ENCODE measurements at places on chromosomes 13 and 19.

DNA sequence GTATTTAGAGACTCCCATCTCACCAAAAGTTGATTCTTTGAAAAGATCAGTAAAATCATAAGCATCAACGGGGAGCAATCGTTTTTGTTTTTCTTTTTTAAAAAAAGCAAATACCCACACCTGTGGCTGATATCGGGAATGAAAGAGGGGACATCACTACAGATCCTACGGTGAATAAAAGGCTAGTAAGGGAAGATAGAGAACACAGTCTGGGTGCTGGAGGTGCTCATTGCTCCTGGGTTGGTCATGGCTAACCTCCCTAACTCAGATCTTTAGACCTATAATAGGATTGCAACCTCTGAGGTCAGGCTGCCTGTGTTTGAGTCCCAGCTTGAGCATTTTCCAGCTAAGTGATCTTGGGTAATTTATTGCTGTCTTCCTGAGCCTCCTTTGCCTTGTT, 1.1 kb downstream of the EHD2 start:
- no peak for DNase-seq

DNA sequence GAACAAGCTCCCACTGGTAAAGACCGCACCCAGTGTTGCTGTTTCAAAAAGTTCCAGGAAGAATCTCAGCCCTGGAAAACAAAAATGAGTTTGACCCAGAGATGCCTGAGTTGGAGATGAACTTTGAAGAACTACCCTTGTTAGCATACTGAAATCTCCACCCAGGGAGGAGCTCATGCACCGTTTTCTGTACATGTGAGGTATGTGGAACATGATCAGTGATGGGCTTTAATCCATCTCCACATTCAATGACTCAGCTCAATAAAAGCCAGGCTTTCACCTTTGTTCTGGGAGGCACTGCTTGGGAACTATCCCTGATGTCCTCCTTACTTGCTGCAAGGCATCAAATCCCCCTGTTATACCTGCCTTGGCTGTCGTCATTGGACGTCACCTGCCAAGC, 279.9 kb downstream of the UQCRFS1 start:
- no peak for DNase-seq

- DNase-seq = no peak
These were observed 3.6 kb downstream of the CACNG7 start for GRCh38 chr19:53912653-53913052.

DNA sequence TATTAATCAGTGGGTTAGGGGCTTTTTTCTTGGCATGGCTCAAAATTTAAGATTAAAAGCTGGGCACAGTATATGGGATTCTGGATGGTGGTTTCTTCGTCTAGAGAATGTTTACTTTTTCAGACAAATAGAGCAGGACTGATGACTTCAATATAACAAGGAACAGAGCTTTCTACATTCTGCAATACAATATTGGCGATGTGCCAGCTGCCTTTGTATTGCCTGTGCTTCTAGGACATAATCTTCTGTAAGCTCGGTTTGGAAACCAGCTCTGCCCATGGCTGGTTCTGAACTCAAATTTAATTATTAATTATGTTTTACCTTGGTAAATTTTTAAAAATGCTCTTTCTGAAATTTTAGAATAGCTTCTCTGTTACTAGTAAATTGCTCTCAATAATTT, 139.1 kb upstream of the TRPC4 start:
- DNase-seq = no peak

GRCh38 chr19:43562698-43563241, 12.6 kb downstream of the XRCC1 start:
- peak; percentile 78 for DNase-seq

DNA sequence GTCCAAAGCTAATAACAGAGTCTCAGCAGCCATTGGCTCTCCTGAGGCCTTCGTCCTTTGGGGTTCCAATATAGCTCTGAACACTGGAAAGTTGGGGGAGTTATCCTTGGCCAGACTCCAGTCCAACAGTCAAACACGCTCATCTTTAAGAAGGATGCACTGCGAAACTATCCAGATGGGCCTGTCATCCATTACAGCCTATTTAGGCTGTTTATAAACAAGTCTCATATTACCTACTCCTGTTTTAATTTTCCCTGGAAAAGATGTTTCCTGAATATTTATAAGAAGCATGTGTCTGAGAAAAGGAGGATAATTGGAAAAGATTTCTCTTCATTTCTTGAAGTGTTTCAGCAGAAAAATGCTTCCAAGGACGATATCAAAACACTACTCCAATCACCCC, 170.7 kb downstream of the DCT start:
- DNase-seq = no peak

GRCh38 chr19:18234194-18234593, 8.0 kb upstream of the PDE4C start:
- DNase-seq = no peak

GRCh38 chr13:104014803-104015645, 948.8 kb upstream of the SLC10A2 start:
- DNase-seq = no peak

DNA sequence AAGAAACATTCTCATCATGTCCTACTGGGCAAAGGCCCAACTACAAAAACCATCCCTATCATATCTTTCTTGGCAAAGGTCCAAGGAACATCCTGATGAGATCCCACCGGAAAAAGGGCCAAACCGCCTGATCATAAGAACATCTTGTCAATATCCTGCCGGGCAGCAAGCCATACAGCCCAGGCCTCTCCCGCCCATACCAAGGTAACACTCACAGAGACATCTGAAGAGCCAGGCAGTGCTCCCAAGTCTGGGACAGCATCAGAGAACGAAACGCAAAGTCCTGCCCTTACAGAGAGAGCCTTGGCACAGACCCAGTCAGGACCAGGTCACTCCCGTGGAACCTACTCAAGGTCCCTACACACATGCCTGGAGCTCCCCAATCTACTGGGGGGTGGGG, 18.5 kb upstream of the ZNF331 start:
- no peak for DNase-seq

GRCh38 chr13:53112522-53112921, 83.9 kb downstream of the OLFM4 start:
- DNase-seq = no peak

- no peak for DNase-seq
These were observed 9.7 kb downstream of the WIZ start for GRCh38 chr19:15439821-15440641.

GRCh38 chr19:4759388-4760284, 31.9 kb upstream of the FEM1A start:
- peak; percentile 69 for DNase-seq

GRCh38 chr19:48997972-48998371, 4.3 kb downstream of the RUVBL2 start:
- peak; percentile 50 for DNase-seq

GRCh38 chr13:62093984-62094780, 678.5 kb upstream of the PCDH20 start:
- DNase-seq = no peak

GRCh38 chr13:77184455-77184854, 142.4 kb downstream of the MYCBP2 start:
- DNase-seq = no peak

GRCh38 chr13:70896136-70896535, 787.9 kb upstream of the KLHL1 start:
- no peak for DNase-seq

GRCh38 chr13:86839221-86839620, 832.0 kb upstream of the SLITRK5 start:
- no peak for DNase-seq

GRCh38 chr19:17720440-17720839, 1.2 kb downstream of the MAP1S start:
- no peak for DNase-seq

DNA sequence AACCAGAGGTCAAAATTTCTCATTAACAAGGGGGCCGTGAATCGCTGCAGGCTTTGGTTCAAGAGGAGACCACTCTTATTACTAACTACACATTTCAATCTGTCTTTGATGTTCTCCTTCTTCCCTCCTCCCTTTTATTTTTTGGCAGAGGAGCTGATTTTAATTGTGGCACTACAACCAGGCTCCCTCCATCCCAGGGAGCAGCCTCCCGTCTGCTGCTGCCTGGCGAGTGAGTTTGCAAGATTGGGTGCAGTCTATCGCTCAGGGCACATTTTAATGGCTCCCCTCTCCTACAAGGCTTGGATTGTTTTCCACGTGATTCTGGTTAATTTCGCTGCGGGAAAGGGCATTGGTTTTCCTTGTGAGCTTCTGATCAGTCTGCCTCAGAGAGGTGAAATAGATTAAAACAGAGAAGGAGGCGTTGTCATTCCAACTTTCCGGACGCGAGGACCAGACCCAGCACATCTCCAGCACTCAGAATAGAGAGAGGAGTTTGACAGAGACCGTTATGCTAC, 81.4 kb downstream of the KCTD15 start:
- DNase-seq = no peak

DNA sequence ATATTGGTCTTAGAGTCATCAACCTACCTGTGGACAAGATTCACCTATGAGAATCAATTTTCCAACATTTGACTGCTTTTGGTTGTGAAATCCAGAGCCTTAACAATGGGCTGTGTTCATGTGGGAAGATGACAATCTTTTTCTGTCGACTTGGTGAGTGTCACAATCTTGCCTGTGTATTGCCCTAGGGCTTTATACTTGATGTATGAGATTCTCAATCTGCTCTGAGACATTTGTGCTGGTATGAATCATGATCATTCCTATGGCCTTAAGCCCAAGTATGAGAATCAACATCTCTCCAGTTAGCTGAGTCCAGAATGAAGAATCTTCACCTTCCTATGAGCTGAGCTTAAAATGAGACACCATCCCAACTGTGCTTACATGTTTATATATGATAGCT, 68.7 kb downstream of the ZNF726 start:
- peak; percentile 42 for DNase-seq

DNA sequence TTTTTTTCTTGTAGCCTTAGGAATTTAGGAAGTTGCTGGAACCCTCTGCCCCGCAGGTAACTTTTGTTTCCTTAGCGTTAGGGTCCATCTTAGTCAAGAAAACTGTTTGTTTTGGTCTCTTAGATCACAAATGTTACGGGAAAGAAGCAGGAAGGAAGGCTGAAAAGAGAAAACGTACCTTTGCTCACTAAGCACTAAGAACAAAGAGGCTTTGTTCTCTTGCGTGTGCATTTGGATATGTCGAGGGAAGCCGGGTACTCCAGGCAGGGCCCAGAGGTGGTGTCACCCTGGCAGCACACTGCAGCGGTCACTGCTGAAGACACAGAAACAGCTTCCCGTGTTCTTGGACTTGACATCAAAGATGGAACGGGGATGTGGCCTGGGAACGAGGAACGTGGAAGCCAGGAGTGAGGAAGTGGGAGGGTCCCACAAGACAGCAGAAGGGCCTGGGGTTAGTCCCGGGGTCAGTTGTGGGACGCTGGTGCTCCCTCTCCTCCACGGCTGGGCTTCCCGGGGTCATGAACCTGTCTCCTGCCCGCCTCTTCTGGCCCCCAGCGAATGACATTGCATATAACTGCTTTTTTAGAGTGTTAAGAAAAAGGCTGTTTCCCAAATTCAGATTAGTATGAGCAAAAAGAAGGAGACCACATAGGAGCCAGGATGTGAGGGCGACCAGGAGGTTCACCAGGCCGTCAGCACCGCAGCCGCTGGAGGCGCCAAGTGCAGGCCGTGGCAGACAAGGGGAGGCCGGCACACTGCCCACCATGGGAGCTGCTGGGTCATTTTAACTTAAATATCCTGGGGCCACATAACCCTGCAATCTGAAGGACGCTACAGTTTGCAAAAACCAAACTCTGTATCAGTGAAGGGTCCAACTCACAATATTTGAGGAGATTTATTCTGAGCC, 31.6 kb downstream of the ATP11A start:
- no peak for DNase-seq

DNA sequence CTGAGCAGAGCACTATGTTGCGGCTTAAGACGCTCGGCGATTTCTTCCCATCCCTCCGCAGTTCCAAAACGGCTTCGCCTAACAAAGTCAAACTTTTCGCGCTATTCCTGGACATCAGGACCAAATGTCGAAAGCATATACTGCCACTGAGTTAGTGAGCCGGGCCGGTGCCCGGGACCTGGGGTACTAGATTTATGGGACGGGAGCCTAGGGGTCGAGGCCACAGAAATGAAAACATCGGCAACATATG, 699 bp downstream of the RCBTB2 start:
- peak; percentile 22 for DNase-seq

DNA sequence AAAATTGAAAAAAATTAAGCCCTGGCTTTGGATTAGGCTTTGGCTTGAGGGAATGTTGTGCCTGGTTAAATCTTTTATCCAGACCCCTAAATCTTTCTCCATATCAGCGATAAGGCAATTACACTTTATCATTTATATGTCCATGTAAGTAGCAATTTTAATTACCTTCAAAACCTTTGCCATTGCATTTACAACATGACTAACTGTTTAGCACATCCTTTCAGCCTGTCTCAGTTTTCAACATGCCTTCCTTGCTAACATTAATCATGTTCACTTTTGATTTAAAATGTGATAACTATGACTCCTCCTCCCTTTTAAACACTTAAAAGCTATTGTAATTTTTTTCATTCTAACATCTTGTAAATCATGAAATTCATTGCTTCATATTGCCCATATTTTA, 583.7 kb downstream of the SLITRK1 start:
- peak; percentile 5 for DNase-seq

DNA sequence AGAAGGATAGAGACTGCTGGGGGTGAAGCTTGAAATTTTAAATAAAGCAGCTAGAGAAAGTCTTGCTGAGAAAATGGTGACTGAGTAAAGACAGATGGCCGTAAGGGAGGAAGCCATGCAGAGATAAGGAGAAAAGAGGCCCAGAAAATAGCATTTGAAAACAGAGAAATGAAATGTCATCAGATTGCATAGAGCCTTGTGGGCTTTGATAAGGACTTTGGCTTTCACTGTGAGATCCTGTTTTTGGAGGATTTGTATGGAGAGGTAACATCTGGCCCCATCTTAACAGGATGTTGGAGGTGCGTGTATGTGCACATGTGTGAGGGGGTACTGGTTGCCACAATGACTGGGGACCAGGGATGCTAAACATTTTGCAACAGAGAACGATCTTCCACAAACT, 19.5 kb upstream of the ATP8A2 start:
- DNase-seq = no peak

DNA sequence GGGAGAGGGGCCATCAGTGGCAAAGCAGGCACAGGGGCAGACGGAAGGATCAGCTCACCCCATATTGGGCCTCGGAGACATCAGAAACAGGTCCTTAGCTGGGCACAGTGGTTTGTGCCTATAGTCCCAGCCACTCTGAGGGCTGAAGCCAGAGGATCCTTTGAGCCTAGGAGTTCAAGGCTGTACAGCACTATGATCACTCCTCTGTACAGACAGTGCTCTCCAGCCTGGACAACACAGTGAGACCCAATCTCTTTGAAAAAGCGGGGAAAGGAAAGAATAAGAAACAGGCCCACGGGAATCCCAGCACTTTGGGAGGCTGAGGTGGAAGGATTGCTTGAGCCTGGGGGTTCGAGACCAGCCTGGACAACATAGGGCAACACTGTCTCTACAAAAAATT, 6.0 kb downstream of the SERTAD1 start:
- DNase-seq = no peak
